ENCODE measurements at places on chromosomes 6 and 20.

- no peaks in the 10 kb centered on the region for H3K36me3 ChIP-seq
- no peak overlapping the region for H3K4me3 ChIP-seq
- H3K4me1 ChIP-seq, result peaks cover 39% of the 10 kb centered on the region
- H3K27me3 ChIP-seq, result no peaks in the 10 kb centered on the region
- H3K27ac ChIP-seq, result no peak overlapping the region
Measured at GRCh38 chr20:8124639-8125038, 7.4 kb upstream of the PLCB1 start.

- H3K27me3 ChIP-seq, result peaks cover 50% of the 10 kb centered on the region
- H3K27ac ChIP-seq, result no peak overlapping the region
- no peaks in the 10 kb centered on the region for H3K36me3 ChIP-seq
- no peaks in the 10 kb centered on the region for H3K4me1 ChIP-seq
- H3K4me3 ChIP-seq, result no peak overlapping the region
- DNase-seq, result no peak
Measured at GRCh38 chr6:29763491-29764289, 40.5 kb downstream of the HLA-F start.

- no peaks in the 10 kb centered on the region for H3K27me3 ChIP-seq
- peaks cover 21% of the 10 kb centered on the region for H3K4me1 ChIP-seq
- no peak for DNase-seq
- H3K36me3 ChIP-seq, result peaks cover 17% of the 10 kb centered on the region
- H3K4me3 ChIP-seq, result no peak overlapping the region
Measured at GRCh38 chr6:75266716-75267291, 17.8 kb downstream of the TMEM30A start.

DNA sequence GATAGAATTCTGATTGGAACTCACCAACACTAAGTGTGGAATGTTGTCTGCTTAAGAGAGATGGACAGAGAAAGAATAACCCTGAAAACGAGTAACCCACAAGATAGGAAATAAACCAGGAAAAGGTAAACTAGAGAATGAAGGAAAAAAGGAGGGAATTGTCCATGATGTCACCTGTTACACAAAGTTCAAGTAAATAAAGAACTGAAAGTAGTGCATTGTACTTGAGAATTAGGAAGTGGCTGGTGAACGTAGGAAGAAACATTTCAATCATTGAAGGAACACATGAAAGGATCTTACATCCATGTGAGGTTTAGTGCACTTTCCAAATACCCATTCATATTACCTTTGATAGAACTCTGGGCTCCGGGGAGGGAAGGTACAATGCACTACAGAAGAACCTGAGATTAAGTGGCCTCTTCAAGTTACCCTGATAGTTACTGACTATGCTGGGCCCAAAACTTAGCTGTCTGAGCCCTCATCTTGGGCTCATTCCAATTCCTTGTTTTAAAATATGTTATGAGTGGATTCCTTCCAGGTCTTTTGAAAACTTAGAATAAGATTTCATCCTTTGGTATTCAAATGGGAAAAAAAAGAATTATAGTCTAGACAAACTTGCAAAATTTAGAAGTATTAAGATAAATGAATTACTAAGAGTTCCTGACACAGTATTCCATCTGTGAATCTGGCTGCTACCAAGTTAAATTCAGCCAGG lies 1.1 kb upstream of the STX7 start:
- peaks cover 18% of the 10 kb centered on the region for H3K27me3 ChIP-seq
- H3K27ac ChIP-seq, result peak overlapping the region; percentile 98
- no peak for DNase-seq
- H3K4me3 ChIP-seq, result peak overlapping the region; percentile 99
- H3K36me3 ChIP-seq, result no peaks in the 10 kb centered on the region
- peaks cover 30% of the 10 kb centered on the region for H3K4me1 ChIP-seq

DNA sequence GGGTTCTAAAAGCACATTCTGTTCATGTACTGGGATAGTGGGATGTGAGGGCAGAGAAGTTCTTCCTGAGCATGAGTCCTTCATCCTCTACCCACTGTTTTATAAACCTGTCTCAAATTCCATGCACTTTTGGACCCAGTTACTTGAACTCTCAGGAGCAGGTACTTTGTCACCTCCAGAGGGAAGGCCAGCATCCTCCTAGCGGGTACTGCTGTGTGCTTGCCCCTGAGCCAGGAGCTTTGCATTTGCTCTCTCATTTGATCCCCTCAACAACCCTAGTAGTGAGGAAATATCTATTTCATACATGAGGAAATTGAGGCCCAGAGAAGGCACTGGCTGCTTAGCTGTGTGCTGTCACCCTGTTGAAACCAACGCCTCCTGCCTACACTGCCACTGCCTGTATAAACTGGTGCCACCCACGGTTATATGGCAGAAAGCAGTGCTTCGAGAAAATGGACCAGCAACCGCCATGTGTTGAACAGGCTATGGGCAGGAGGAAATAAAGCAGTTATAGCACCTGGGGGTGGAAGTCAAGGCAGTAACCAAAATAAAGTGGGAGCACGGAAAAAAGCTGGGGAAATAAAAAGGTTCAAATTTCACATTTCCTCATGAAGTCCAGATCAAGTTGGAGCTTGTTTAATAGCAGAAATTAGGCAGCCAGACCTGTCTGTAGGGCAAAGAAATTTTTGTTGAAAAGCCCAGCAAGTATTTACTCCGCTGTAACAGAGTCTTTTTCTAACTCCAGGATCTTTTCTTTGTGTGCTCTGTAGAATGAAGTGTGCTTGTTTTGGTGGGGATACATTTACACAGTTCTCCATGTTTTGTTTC lies 38.0 kb downstream of the KLHL31 start:
- no peak for DNase-seq
- peak overlapping the region; percentile 55 for H3K27ac ChIP-seq
- H3K4me1 ChIP-seq, result peaks cover 30% of the 10 kb centered on the region
- H3K27me3 ChIP-seq, result peaks cover 40% of the 10 kb centered on the region
- H3K36me3 ChIP-seq, result no peaks in the 10 kb centered on the region

DNA sequence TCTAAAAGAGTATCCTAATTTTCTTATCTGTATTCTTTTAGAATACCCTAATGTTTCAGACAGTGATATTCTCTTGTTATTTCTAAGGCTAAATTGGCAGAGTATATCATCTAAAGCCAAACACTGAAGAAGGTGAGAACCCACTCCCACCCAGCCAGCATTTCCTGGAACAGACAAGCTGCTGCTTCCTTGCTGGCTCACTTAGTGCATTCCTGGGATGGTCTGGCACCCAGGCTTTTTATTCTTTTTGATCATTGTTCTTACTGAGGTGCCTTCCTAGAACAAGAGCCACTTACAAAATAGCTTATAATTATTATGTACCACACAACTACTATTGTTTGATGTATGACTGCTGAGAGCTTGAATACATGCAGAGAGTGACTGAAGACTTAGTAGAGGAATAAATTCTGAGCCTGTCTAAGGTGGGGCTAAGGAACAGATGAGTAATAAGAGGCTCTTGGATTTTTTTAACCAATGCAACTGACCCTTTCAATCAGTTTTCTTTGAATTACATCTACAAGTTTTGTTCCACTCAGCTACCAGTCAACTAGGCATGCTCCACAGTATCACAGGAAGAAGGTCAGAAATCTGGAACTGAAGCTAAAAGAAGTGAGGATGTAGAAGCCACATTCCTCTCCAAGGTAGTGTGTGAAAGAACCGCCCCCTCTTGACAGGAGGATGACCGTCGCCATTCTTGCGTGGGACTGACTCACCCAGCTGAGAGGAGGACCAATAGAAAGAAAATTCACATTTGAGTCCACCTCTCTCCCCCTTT lies 30.1 kb downstream of the PRPH2 start:
- no peak overlapping the region for H3K4me3 ChIP-seq
- peak overlapping the region; percentile 24 for H3K27ac ChIP-seq
- no peaks in the 10 kb centered on the region for H3K27me3 ChIP-seq
- no peaks in the 10 kb centered on the region for H3K4me1 ChIP-seq

Data from mesothelial cell of epicardium (in vitro differentiated cells).